Cortex of kidney (tissue), 1 donor: ENCODE measurements at places on chromosomes 1 and 21.

DNA sequence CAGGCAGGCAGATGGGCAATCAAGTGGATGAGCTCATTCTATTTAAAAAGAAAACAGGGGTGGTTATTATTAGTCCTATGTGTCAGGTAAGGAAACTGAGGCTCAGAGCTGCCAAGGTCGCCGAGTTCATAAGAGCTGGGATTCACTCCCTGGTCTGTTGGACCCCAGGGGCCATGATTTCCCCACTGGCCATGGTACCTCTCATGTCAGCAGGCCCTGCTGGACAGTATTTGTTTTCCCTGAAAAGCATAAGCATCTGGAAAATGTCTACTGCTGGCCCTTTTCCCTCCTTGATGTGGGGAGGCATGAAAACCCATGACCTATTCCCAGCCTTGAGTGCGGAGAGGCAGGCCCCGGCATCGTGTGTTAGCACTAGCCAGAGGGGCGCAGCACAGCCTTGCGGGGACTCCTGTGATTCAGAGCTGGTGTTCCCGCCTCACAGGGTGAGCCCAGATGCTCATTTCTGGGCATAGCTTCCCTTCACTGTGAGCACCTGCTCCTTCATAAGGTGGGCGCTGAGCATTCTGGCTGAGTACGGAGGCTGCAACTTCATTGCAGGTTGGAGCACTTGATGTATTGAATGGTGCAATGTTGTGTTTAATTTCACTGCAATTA, 617.5 kb downstream of the PTPRU start:
- DNase-seq: no peak

DNA sequence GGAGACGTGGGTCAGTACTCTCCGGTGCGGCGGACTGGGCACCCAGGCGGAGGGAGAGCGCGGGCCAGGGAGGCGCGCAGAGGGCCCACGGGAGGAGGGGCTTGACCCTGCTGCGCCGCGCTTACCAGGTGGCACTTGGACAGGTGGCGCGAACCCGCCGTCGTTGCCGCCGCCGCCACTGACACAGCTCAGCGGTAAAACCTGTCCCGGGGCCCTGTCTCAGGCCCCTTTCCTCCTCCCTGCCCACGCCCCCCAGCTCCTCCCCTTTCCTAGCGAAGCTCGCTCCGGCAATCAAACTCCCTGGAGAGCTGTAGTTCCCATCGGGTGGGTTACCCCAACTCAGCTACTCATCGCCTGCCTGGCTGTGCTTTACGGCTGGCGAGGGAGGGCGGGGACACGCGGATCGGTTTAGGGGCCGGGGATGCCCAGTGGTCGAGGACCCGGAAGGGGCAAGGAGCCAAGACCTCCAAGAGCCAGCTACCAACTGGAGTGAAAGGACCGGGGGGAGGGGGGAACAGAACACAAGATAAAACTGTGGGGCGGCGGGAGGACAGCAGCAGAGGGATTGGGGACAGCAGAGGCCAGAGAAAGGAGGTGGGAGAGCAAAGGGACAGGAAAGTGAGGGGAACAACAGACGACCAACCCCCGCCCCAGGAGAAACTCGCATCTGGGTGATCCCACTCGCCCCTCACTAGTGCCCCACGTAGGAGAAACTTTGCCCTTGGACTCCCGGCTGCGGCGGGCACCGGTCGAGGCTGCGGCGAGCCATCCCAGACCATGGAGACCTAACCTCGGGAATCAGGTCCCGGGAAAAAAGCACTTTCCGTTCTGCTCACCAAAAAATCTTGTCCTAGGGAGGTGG, 2.9 kb downstream of the GFI1 start:
- DNase-seq: no peak

DNA sequence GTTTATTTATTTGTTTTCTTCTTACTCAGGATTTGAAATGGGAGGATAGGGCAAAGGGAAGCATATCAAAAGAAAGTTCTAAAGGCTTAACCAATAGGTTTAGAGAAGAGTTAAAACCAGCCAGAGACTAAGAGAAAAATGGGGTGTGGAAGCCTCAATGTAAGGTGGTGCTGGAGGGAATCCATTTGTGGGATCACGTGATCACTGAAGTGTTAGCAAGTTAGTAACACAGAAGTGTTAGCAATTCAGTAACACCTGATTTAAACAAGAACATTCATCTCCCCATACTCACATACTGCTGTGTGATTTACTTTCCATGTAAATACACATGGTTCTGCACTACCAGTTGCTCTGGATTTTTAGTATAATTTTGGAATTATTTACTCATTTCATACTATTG, 451.2 kb downstream of the DISC1 start:
- DNase-seq: no peak

- DNase-seq: no peak
Observed at GRCh38 chr1:69982992-69983391, 222.4 kb downstream of the LRRC40 start.

GRCh38 chr1:87951852-87952251, 623.2 kb downstream of the LMO4 start:
- DNase-seq: no peak

GRCh38 chr1:36731226-36732014, 248.7 kb upstream of the CSF3R start:
- no peak for DNase-seq

DNA sequence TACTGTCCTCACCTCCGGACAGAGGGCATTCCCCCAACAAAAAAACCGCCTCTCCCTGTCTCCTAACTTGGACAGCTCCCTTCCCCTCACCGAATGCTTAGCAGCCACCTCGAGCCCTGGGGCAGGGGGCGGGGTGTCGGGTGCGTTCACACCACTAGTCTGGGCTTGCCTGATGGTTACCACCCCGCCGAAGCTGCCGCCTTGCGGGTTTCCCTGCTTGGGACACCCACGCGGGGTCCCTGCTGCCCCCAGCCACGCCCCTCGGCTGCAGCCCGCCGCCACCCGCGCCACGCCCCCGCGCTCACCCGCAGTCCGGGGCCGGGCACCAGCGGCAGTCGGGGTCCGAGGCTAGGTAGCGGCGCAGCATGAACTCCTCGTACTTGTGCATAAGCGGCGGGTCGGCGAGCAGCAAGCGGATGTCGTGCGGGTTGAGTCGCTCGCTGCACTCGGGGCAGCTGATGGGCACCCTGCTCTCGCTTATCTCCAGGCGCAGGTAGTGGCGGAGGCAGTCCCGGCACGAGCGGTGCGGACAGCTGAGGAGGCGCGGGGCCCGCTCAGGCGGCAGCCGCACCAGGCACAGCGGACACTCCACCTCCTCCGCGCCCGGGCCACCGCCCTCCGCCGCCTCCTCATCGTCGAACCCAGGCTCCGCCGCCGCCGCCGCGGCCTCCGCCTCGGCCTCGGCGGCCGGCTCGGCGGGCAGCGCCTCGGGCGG, 706 bp downstream of the RNF19B start:
- peak; percentile 29 for DNase-seq

DNA sequence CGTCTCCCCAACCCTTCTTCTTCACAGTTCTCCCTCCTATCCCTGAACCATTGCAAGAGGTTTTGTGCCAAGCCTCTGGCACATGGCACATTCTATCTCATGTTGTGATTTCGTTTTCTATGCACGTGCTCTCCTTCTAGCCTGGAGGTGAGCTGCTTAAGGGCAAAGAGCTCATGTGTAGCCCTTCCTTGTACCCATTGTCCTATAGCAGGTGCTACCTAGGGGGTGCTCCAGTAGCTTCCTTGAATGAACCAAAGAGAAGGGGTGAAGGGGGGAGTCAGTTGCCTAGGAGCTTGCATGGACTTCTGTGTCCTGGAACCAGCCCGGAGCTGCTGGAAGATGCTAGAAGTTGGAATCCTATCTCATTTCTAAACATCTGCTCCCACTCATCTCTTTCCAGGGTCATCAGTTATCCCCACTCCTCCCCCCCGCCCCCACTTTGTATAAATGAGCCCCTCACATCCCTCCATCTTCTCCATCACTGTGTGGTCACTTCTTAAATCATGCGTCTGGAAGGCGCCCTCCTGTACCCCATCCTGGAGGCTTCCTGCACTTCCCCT, 535 bp upstream of the DISC1 start:
- DNase-seq: no peak

GRCh38 chr1:16612332-16613172, 812 bp downstream of the NBPF1 start:
- no peak for DNase-seq

DNA sequence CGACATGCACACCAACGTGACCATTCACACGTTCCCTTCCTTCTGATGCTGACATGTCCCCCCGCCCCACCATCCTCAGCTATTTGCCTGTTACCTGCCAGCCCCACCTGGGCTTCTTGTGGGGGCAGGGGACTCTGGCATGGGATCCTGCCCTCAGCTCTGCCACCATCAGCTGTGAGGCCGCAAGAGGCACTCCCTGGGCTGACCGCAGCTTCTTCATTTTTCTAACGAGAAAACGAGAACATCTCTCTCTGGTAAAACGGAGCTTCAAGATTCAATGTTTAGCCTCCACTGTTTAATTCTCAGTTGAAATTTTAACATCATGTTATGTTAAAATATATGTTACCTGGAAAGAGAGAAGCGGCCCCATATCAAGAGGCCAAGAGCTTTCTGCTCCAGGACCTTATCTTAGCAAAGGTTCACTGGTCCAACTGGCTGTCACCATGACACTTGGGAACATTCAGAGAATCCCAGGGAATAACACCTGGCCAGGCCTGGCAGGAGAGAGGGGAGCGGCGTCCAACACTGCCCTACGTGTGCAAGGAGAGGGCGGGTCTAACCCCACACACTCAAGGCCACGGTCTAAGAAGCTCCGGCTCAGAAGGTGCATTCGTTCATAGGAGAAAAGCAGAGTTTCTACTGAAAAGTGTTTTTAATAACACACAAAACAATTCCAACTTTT, 51.3 kb downstream of the HLCS start:
- DNase-seq: no peak

DNA sequence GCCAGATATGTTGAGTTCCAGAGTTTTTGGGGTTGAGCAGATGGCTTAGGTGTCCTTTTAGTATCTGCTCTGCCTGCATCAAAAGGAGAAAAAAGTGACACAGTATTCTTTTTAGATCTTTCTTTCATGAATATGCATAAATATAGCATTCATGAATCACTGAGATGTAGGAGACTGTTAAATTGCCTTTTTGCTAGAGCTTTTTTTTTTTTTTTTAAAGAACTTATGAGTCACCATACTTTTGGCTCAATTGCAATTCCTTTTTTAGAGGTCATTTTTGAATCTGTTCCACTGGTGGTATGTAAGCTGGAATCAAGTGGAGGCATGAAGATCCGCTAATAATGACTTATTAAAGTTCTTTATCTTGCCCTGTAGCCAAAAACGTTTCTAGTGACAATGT, 480.9 kb upstream of the ZRANB2 start:
- DNase-seq: no peak

DNA sequence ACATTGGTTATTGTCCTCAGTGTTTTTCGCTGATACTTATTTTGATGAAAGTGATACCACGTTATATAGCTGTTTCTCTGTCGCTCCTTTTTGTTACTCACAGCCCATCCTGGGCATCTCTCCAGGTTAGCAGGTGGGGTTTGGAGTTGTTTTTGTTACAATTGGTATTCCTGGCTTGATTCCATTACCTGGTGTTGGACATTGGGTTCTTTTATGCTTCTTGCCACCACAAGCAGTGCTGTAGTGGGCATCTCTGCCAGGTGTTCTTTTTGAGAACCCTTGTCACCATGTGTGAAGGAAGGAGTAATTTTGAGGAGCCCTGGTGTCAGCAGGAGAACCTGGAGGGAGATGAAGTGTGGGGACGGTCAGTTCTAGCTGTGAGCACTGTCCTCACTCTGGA, 47.5 kb upstream of the PWP2 start:
- no peak for DNase-seq

DNA sequence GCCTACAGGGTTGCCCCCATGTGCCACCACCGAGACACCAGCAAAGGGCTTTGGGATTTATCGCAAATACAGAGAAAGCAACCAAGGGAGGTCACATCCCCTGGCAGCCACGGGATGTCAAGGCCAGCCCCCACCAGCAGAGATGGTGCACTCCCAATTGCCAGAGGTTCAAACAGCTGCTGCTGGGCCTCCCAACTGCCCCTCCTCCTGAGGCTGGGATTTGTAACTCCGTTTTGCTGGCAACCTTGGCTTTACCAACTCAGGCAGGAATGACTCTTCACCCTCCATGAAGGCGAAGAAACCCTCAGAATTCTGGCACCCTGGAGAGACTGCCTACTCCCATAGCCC, 11.6 kb downstream of the TMEM53 start:
- DNase-seq: no peak

GRCh38 chr1:241423541-241424479, 66.8 kb upstream of the RGS7 start:
- no peak for DNase-seq

- no peak for DNase-seq
Observed at GRCh38 chr1:93671099-93671621, 10.5 kb downstream of the BCAR3 start.

DNA sequence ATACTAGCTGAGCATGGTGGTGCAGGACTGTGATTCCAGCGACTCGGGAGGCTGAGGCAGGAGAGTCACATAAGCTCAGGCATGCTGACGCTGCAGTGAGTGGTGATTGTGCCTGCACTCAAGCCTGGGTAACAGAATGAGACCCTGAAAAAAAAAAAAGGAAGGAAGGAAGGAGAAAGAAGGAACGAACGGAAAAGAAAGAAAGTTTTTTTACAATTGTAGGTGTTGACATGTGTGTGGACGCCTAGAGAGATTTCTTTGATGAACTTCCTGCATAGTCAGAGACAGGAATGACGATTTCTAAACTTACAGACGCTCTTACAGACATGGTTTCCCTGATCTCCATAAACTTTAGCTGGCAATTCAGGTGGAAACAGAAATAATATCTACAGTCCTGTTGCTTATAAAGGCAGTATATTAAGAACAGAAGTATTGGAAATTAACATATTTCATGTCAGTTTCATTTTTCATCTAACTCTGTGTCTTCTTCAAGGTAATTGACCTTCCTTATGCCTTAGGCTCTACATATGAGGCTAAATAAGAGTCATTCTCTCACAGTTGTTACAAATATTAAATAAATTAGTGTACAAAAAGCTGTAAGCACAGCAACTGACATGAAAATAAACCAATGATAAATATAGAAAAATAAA, 4.1 kb downstream of the SAMSN1 start:
- no peak for DNase-seq

DNA sequence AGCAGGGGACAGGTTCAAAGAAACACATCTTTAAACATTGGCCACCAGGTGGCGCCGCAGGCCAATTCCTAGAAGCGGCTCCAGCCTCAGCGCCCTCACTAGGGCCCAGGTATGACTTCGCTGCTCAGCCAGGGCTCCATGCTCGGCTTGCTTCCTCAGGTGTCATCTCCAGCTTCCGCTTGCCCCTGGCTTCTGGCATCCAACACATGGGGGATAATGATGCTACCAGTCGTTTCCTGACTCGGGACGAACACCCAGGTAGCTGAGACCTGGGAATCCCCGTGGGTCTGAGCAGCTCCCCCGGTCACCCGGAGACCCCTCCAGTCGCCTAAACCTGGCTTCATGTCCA, 8.5 kb upstream of the MEX3A start:
- no peak for DNase-seq

- no peak for DNase-seq
Observed at GRCh38 chr1:98792123-98792522, 130.6 kb downstream of the SNX7 start.

GRCh38 chr1:154166207-154166606, 11.3 kb upstream of the NUP210L start:
- DNase-seq: no peak
